ENCODE measurements at places on chromosomes 3 and 15.
A peak's percentile ranks its signal among the peaks of the same experiment; 100 is the strongest.

DNA sequence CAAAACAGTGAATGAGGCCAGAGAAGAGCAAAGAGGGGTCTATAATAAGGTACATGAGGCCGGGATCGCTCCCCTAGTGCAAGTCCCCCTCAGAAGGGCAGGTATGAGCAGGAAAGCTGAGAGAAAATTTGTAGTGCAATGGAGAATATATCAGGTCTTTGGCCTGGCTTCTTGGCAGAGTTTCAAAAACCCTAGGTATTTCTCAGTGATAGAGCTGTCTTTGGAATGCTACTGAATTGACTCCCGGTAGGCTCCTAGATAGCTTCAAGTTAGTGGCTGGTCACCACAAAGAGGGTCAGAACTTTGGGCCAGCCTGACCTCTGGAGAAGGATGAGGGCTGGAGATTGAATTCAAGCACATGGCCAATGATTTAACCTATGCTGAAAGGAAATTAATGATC, 30.6 kb upstream of the OXTR start:
- DNase-seq: no peak

- DNase-seq: no peak
Measured at GRCh38 chr3:158093526-158093925, 12.7 kb downstream of the SHOX2 start.

DNA sequence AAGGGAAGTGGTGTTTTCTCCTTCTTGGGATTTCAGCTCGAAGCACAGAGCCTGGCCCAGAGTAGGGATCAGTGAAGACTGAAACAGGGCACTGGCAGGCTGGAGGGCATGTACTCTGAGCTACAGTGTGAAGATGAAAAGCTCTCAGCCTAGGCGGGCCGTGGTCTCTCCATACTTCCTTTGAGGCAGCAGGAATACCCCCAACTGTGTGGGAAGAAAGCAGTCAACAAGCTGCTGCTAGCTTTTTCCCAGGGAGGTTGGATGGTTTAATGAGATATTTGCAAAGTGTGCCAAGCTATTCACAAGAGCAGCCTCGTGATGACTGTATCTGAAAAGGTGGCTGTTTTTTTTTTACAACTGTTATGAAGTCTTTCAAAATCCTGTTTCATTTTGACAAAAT, 47.2 kb downstream of the NMNAT3 start:
- DNase-seq: no peak

DNA sequence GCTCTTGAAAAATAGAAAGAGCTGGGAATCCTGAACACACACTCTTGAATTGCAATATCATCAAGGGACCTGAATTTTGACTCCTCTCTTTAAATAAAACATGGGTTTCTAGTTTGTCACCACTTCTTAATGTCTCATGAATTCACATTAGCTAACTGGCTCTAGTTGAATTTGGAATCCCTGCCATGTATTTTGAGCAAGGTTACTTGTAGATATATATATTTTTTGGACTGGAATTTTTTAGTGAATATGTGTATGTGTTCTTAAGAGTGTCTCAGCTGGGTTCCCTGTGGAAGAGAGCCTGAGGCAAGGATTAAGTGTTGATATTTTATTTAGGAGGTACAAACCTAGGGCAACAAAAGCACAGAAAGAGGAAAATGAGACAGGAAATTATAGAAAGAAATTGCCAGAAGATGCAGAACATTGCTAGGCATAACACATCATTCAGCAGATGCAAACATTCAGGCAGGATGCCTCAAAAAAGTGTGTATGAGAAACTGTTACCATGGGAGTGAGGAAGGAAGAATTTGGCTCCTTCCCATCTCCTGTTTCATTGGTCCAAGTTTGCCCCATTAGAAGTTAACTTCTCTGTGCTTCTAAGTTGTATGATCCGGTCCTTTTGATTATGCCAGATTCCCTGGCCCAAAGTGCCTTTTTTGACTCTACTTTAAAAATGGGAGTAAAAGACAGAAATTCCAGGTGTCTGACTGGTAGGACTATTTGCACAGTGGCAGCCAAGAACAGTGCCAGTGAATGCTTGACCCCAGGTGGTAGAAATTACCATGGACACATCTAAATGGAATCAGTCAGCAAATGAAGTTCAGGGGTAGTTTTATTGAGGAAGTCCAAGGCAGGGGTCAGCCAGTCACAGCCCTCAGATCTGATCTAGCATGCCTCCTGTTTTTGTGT, 253.7 kb upstream of the TGFBR2 start:
- DNase-seq: no peak

- no peak for DNase-seq
Measured at GRCh38 chr15:66757521-66757920, 55.5 kb downstream of the SMAD6 start.

GRCh38 chr3:121999931-122000330, 22.1 kb downstream of the ILDR1 start:
- DNase-seq: no peak

DNA sequence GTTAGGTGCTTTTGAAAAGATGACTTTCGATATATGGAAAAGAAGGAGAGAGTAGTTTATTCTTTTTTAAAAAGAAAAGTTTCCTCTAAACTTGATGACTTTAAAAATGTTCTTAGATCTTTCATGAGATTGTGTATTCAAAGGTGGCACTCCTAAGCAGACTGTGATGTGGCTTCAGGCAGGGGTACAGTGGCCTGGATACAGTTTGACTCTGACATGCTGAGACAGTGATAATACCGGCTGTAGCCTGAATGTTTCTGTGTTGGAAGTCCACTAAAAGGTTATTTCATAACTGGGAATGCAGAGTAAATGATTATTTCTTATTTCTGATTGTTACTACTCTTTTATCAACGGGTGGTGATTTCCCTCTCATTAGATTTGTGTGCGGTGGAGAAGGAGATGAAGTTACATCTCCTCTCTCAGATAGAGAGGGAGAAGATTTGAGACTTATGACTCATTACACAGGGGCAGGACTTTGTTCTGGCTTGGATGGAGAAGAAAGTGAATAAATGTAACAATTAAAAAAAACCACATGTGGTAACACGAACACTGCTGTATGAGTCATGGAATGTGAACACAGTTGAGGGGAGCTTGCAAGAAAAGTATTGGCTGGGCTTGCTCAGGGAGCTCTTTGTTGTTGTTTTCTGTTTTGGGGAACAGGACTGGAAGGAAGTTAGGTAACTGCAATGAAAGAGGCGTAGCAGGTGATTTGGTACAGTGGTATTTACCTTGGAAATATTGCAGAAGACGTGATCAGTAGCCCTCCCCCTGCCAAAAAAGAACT, 21.6 kb downstream of the SPTSSB start:
- DNase-seq: no peak

GRCh38 chr15:74302821-74303359, 64.6 kb downstream of the CYP11A1 start:
- DNase-seq: peak; percentile 44

DNA sequence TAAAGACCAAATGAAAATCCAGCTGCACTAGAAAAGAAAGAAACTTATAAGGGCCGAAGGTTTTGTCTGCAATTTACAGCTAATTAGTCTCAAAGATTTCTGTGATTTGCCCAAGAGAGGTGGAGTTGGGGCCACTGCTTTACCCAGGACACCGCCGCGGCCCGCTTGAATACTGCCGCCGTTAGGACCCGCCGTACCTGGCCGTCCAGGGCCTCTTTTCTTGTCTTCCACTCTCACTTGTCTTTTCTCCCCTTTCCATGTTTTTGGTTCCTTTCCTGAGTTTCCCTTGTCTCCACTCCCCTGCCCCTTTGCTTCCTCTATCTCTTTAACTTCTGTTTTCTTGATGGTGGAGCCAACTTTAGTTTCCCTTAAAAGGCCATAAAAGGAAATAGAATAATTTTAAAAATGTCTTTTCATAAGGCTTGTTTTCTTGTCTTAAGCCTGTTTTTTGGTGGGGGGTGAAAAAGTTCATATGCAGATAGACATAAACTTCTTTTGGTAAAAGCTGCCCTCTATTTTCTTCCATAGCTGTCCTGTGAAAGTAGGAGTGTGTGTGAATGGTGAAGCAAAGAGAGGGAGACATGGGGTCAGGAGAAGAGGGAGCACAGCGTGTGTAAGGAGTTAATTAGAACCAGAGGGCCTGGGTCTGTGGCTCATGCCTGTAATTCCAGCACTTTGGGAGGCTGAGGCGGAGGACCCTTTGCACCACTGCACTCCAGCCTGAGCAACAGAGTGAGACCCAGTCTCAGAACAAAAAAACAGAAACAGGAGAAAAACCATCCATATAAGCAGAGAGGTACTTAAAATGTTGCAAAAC, 16.0 kb upstream of the CCNL1 start:
- no peak for DNase-seq

DNA sequence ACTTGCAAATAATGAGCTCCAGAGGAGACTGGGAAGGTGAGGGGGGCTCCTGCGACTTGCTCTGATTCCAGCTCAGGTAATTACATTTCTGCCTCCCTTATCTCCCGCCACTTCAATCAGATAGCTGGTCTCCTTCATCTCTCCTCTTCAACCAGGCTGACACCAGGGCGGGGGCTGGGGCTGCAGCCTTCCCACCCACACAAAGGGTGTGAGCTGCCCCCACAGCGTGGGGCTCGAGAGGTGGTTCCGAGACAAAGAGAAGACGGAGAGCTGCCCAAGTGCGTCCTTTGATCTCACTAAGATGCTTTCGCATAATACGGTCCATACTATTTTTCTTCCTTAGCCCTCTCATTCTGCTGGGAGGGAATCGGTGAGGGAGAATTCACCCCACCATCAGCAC, 139.7 kb downstream of the NSMCE3 start:
- DNase-seq: no peak
